Activated T-cell treated with anti-CD3 and anti-CD28 coated beads, Interleukin-2, amount 50 U/mL, for 24 hours (primary cell): ENCODE measurements at places on chromosomes 4 and X.

DNA sequence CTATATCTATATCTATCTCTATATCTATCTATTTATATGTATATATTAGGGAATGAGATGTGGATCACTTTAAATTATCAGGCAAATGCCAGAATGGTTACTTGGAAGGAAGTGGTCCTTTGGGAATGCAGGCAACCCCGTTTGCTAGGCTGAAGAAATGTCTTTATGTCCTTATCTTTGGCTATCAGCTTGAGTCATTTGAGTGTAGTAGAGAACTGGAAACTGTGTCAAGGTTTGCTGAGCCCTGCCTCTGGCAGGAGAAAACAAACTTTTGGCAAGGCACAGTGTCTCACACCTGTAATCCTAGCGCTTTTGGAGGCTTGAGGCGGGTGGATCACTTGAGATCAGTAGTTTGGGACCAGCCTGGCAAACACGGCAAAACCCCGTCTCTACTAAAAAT lies 167.3 kb downstream of the ACTRT1 start:
- no peak for DNase-seq

DNA sequence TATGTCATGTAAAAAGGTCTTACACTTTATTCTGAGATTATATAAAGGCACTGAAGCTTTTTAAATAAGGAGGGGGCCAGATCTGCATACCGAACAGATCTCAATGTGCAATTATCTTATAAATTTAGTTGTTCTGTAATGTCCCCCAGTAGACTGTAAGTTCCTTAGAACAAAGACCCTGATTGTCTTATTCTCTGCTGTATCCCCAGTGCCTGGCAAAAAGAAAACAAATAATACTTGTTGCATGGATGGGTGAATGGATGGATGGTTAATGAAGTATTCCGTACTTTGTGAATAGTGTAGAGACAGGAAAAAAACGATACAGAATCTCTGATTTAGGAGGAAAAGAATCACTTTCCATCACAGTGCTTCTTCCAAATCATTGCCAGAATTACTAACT lies 141.5 kb downstream of the CHM start:
- no peak for DNase-seq

GRCh38 chr4:70508801-70509200 lies 9.6 kb upstream of the AMTN start:
- no peak for DNase-seq

DNA sequence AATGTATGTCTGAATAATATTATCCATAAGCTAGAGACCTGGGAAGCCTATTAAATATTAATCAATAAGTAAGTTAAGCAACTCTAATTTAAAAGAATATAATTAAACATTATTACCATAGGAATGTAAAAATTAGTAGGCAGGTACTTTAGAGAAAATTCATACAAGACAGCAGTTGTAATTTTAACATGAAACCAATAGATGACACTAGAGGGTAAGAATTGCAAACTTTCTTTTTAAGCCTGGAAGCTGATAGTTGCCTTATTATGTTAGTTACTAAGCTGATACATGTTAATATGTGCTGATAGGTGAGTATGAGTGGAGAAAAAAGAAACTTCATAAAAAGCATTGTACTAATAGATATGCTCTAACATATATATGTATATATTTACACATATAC lies 1157.4 kb downstream of the FAM133A start:
- DNase-seq: no peak

DNA sequence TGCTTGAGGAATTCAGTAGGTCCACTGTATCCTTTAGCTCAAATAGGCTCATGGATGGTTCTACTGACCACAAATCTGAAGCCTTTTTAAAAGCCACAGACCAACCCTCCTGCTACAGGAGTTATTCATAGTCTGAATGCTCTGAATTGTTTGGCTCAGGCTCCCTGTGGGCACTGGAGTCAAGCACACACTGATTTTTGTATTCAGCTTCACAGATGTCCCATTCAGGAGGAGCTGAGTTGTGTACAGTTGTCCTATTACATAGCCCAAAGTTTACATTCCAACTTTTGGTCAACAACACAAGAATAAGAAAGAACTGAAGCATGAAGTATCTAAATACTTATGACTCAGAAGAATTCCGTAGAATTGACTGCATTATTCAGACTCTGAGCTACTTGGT lies 243.9 kb downstream of the UNC5C start:
- DNase-seq: no peak
